Right renal pelvis (tissue), 4 donors: ENCODE measurements at places on chromosomes 6 and 20. TPM values are rescaled to one million over a fixed set of nuclear protein-coding genes. Genes with fewer than 3 reads are reported as not detected.

PRR18 gene
- polyA plus RNA-seq = 0.30 TPM

POU5F1 gene
- 1.9 TPM for polyA plus RNA-seq

FITM2 gene
- polyA plus RNA-seq = 9.1 TPM

DLL1 gene
- 13.7 TPM for polyA plus RNA-seq

ULBP2 gene
- 0.67 TPM for polyA plus RNA-seq

MYH7B gene
- polyA plus RNA-seq = 1.4 TPM

SAMD3 gene
- polyA plus RNA-seq = 0.77 TPM

ZNF311 gene
- polyA plus RNA-seq = 6.7 TPM

HLA-DRB1 gene
- 31.7 TPM for polyA plus RNA-seq

RIN2 gene
- 36.1 TPM for polyA plus RNA-seq

NKX2-4 gene
- not detected for polyA plus RNA-seq

HLA-DQA1 gene
- polyA plus RNA-seq = 2.7 TPM
